ENCODE measurements at places on chromosomes 2 and 18.

DNA sequence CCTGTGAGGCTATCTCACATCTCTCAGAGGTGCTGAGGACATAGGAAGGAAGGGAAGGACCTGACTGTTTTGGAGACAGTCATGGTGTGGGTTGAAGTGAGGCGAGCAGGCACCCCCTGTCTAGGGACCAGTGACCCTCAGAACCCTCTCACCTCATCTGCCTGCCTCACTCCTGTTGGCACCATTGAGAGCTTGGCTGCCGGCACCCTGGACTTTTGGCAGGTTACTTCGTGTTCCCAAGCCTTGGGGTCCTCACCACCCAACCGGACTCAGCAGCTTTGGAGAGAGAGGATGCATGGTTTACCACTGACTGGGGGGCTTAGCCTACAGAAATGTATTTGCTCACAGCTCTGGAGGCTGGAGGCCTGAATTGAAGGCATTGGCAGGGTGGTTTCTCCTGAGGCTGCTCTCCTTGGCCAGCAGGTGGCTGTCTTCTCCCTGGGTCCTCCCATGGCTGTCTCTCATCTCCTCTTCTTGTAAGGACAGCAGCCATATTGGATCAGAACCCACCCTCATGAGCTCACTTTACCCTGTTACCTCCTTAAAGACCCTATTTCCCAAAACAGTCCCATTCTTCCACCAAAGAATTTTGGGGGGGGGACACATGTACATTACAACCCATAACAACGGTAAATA lies 142.0 kb downstream of the TSN start:
- no peak for DNase-seq

DNA sequence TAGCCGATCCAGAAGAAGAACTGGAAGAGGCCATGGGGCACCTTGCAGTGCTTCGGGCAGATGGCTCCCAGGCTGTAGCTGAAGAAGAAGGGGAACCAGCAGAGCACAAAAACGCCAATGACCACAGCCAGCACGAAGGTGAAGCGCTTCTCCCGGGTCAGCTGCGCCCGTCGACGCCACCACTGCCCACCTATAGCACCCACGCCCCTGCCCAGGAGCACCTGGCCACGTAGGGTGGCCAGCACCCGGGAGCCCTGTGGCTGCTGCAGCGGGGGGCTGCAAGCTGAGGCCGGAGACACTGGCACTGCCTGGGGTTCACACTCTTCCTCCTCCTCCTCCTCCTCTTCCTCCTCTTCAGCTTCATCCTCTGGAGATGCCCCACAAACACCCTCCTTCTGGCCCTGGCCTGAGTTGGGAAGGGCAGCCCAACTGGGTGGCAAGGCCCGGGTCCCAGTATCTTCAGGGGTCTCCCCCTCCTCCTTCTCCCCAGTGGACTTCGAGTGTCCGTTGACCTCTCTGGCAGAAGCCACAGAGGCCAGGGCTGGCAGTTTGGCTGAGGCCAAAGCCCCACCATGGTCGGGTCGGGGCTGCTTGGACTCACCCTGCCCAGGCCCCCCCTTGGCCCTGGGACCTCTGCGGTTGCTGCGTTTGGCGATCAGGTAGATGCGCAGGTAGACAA lies 1.3 kb downstream of the ADRA2B start:
- no peak for DNase-seq

DNA sequence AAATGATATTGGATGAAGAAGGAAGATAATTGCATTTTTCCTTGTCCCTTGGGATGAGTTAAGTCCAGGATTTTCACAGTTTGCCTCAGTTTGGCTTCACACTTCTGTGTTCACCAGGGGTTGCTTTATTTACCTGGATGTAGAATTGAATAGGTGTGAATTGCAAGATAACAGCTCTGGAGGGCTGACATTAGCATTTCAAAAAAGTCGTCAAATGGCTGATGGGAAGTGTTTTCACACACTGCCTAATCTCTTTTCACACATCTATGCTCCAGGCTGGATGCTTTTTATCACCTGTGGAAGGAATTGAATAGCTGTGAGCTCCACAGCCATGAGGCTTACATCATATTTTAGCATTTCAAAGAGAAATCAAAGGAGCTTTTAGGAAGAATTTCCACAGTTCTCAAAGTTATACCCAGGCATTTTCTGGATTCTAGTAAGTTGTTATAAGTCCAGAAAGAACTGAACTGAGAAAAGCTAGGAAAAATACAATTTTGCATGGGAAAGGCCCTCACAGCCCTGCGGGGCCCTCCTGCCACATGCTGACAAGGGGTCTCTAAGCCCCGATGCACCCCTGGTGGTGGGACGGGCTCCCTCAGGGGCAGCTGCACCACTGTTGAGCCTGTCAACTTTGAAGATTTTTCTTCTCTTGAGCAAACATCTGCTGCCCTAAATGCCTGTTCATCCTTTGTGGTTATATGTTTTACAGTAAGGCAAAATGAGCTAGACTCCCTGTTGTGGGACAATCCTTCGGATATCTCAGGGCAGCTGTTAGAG lies 43.9 kb downstream of the TEX51 start:
- DNase-seq: no peak

DNA sequence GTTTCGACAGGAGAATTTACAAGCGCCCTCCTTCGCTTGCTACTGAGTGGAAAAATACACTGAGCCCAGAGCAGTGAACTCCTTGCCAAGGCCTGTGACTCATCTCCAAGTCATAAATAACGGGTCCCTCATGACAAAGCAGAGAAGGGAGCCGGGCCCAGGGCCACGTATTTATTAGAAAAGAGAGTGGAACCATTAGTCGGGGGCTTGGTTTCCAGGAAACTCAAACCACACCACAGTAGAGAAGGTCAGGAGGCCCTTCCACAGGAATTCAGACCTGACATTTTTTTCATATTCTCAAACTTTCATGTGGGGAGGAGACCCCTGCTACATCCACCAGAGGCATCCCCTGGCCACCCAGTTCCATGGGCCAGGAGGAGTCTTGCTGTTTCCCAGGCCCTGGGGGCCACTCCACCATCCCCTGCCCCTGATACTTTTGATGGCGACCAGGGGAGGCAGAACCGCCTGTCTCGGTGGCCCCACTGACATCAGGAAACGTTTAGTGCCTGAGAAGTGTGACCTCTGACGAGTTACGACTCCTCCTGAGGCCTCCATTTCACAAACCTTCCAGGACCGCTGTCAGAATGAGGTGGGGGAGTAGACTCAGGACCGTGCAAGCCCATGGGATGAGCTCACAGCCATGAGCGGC lies 289.7 kb downstream of the DYSF start:
- DNase-seq: no peak

DNA sequence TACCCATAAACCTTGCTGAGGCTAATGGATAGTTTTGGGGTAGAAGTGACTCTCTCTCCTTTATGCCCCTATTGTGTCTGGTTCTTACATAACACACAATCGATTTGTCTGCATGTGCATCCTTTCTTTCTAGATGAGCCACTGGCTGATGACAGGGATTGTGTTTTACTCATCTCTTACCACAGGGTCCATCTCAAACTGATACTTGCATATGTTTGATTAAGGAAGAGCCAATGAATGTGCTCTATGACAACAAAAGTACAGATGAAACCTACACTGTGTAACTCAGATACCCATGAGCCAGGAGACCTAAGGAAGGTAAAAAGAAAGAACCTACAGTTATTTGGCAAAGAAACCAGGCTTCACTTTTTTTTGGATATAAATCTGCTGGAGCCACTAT lies 13.2 kb upstream of the BZW1 start:
- no peak for DNase-seq

DNA sequence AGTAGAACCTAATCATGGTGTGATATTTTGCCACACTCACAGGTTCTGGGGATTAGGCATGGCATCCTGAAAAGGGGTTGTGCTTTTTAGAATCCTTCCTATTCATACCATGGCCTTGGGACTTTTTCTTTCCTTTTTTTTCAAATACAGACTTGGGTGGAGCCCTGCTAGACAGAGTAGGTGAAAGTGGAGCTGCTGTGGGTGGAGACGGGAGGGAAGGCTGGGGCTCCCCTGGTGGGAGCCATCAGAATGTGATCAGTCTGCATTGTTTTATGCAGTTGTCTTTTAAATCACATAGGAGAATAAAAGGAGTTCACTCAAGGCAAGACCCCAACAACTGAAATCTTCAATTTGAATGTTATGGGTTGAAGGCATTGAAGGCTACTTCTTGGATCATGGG lies 130.2 kb downstream of the VAPA start:
- DNase-seq: no peak

DNA sequence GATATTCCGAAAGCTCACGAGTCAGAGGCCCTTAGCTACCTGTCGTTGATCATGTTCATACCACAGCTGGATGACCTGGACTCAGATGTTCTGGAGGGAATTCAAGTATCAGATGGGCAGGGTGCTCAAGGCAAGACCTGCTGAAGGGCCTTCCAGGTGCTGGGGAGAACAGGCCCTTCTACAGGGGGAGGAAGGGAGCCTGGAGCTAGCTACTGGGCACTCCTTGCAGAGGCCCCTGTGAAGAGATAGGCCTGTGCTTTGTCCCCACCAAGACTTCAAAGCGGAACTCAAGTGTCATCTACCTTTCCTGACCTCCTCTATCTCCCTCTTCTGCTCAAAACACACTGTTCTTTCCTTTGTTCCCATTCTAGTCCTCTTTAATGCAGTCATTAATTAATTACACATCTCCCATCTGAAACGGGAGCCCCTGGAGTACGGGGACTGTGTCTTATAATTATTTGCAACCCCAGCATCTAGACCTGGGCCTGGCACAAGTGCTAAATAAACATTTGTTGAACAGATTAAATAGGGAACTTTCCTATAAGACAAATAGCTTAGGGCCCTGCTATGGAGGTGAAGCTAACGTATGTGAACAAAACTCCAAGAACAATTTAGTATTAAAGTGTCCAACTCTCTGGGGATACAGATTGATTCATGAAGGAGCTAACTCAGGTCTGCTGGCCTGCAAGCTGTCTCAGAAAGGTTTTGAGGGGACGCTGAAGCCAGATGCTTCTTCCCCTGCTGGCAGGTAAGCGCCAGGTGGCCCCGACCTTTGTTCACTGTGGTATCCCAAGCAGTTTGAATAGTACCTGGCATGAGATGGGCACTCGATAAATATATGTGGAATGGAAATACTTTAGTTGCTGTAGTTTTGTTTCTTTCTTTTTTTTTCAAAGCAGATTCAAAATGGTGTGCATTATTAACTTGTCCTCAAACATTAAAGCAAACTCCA lies 22.0 kb downstream of the RHOB start:
- no peak for DNase-seq

DNA sequence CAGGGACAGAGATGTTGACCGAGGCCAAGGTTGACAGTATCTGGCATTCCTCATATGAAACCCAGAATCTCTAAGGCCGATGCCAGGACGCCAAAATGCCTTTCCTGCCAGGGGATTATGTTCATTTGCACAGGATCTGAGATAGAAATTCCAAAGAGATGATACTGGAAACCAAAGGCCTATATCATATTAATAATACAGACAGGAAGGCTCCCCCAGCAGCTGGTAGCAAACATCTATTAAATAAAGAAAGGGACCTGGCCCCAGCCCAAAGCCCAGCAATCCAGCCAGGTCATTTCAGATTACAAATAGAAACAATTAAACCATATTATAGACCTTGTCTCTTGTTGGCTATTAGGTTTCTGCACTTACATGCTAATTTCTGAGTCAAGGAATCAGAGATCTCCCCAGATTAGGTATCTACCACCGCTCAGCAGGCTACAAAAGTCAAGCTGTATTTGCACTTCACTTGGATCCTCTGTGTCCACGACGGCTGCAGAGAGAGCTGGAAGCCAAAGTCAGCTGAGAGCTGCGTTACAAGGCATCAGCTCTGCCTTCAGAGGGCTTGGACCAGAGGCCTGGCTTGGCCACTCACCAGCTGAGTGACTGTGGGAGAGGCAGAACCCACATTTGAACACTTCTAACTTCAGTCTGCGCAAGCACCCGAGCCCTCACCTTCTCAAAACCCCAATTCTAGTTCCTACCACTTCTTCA lies 269.3 kb upstream of the SIX2 start:
- DNase-seq: no peak

DNA sequence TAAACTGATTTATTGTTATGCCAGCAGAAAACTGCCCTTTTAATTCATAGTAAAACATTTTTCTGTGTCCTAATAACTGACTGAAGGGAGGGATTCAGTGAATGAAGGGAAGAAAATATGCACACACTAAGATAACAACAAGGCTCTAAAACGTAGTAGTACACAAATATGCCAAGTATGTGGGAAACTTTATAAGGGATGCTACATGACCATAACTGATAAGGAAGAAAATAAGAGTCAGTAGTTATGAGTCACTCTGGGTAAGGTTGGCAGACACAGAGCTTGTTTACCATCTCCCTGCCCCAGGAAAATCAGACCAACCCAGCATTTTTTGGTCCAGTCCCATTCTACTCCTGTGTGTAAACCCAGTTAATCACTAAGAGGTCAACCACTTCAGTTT lies 124.2 kb downstream of the RPRM start:
- no peak for DNase-seq

DNA sequence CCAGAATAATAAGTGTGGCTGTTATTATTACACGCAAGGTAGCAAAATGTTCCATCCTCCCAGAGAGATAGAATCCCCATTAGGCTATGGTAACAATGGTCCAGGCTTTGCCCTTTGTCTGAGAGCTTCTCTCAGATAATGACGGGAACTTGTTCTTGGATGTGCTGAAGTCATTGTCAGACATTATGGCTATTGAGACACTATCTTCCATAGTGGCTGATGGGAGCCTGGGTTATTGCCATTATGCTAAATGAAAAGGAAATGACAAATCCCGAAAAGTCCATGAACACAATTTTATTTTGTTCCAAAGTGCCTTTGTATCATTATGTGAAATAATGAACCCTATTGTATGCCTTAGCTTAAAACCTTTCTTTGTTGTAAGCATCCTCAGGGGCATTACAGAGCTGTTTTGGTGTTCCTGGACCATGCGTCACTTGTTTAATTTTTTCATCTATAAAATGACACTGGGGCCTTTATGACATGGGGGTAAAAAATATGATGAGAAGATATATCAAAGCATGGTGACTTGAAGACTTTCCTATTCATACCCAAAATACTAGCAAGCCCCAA lies 218.5 kb downstream of the KCNS3 start:
- DNase-seq: no peak

DNA sequence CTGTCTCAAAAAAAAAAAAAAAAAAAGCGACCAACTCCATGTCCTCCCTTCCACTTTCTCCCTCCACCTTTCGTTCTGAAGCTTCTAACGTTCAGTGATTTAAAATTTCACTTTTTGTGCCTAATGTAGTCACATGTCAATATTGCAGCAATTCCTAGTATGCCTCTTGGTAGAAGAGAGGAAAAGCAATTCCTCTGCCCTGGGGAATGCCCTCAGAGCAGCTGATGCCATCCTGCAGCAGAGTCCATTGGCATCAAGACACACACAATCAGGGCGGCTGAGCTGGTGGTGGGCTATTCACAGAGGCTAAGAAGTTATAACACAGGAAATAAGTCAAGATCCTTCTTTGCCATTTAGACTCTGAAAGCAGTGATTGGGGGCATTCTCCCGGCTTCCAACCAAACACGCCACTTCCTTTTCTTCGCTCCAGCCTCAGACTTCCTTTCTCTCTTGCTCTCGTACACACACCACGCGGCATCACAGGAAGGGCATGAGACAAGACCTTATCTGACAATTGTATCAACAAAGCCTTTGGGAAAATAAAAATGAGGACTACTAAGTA lies 71.9 kb downstream of the MOGAT1 start:
- no peak for DNase-seq

GRCh38 chr2:238151205-238151604 lies 7.6 kb upstream of the ERFE start:
- no peak for DNase-seq

- DNase-seq: peak; percentile 53
These were observed 8.6 kb downstream of the HS1BP3 start for GRCh38 chr2:20642055-20642971.

GRCh38 chr2:12389344-12390045 lies 327.2 kb upstream of the TRIB2 start:
- no peak for DNase-seq

Data from stimulated activated CD4-positive, alpha-beta T cell treated with anti-CD3 and anti-CD28 coated beads, Interleukin-1b, Interleukin-23, amount 100 ng/mL, for 24 hours (primary cell).